Activated CD4-positive, alpha-beta memory T cell treated with anti-CD3 and anti-CD28 coated beads for 36 hours (primary cell): ENCODE measurements at places on chromosomes 7 and 10.

GRCh38 chr7:102860351-102860811 is 52.4 kb upstream of the LRRC17 start:
- no peaks in the 10 kb centered on the region for H3K27me3 ChIP-seq
- no peaks in the 10 kb centered on the region for H3K36me3 ChIP-seq
- DNase-seq = no peak
- no peak overlapping the region for H3K4me3 ChIP-seq

GRCh38 chr7:109545686-109546085 is 976.0 kb downstream of the DNAJB9 start:
- H3K4me3 ChIP-seq = no peak overlapping the region
- DNase-seq = no peak
- no peak overlapping the region for H3K27ac ChIP-seq

DNA sequence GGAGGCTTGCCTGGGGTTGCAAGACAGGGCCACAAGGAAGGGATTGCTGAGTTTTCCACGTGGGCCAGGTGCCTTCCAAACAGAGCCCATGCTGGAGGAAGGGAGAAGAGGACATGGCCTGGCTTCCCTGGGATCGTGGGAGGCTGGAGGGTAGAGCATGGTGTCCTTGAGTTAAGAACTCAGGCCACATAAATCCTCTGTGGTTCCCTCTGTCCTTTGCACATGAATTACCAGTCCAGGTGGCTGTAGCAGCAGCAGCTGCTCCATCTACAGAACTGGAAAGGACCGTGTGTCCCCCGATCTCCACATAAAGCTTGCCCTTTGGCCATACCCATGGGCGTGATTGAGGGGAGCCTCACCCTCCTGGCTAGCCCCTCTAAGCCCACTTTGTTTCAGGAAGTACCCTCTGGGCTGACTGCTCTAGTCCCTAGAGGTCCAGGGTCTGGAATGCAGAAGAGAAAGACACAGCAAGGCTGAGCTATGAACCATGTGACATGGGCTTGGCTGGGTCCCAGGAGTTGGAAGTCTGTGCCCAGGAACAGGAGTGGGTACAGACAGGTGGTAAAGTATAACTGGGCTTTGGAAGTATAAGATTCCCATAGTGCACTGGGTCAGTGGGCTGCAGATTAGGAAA is 84.9 kb downstream of the C10orf105 start:
- no peak for DNase-seq
- peaks cover 3% of the 10 kb centered on the region for H3K4me1 ChIP-seq
- H3K27ac ChIP-seq = no peak overlapping the region
- no peaks in the 10 kb centered on the region for H3K27me3 ChIP-seq
- H3K4me3 ChIP-seq = no peak overlapping the region

DNA sequence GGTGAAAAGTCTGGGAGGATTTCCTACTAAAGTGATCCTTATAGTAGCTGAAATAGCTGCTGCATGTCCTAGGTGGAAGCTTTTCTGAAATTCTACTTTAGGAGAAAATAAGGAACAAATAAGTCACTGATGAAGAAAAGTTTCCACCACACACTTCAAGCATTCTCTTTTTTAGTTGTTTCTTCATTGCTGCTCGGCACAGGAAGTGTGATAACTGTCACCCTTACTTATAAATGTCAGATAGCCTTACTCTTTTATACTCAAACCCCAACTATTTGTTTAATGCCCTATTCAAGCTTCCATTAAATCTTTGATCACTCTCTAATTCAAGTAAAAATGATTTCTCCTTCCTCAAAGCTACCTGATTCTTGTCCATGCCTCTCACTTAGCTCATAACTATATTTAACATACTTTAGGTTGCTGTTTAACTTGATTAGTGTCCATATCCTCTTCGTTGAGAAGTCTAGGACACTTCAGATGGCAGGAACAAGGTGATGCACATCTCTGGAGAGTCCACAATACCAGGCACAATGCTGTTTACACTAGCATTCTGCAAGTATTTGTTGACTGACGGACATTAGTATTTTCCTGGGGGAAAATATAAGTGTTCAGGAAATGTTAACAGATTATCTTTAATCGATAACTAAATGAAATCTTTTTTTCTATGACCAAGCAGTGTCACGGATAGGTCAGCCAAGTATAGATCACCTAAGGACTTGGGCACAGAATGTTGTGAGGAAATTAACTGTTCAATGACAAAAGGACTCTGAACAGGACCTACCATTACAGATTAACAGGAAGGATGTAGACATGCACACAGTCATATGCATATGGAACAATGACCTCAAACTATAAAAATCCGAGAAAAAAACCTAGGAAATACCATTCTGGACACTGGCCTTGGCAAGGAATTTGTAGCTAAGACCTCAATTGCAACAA is 67.4 kb downstream of the ZNF438 start:
- no peak overlapping the region for H3K4me3 ChIP-seq
- H3K4me1 ChIP-seq = peaks cover 9% of the 10 kb centered on the region
- H3K27ac ChIP-seq = peak overlapping the region; percentile 65
- no peak for DNase-seq

- H3K27me3 ChIP-seq = peaks cover 51% of the 10 kb centered on the region
- H3K4me1 ChIP-seq = peaks cover 19% of the 10 kb centered on the region
- no peak overlapping the region for H3K27ac ChIP-seq
- no peak overlapping the region for H3K4me3 ChIP-seq
- no peaks in the 10 kb centered on the region for H3K36me3 ChIP-seq
- DNase-seq = no peak
Observed at GRCh38 chr10:112989826-112990225, 39.8 kb downstream of the TCF7L2 start.

- no peak for DNase-seq
- H3K4me3 ChIP-seq = no peak overlapping the region
- no peaks in the 10 kb centered on the region for H3K27me3 ChIP-seq
Observed at GRCh38 chr7:122595885-122596284, 103.0 kb downstream of the RNF133 start.

GRCh38 chr7:42233695-42234331 is 3.2 kb downstream of the GLI3 start:
- no peak overlapping the region for H3K27ac ChIP-seq
- no peak for DNase-seq
- H3K4me3 ChIP-seq = no peak overlapping the region

- no peak overlapping the region for H3K27ac ChIP-seq
- DNase-seq = no peak
- no peak overlapping the region for H3K4me3 ChIP-seq
- H3K27me3 ChIP-seq = peaks cover 2% of the 10 kb centered on the region
- H3K4me1 ChIP-seq = peaks cover 2% of the 10 kb centered on the region
Observed at GRCh38 chr10:6995831-6996230, 415.0 kb downstream of the SFMBT2 start.
